ENCODE measurements at places on chromosomes 13 and 19.

GRCh38 chr19:18717601-18718000, 34.1 kb downstream of the CRTC1 start:
- no peak for DNase-seq

GRCh38 chr13:31201341-31202031, 1.7 kb downstream of the B3GLCT start:
- no peak for DNase-seq

GRCh38 chr13:97124206-97124605, 97.9 kb upstream of the MBNL2 start:
- no peak for DNase-seq

GRCh38 chr19:13978351-13979243, 26.3 kb downstream of the DCAF15 start:
- peak; percentile 76 for DNase-seq

DNA sequence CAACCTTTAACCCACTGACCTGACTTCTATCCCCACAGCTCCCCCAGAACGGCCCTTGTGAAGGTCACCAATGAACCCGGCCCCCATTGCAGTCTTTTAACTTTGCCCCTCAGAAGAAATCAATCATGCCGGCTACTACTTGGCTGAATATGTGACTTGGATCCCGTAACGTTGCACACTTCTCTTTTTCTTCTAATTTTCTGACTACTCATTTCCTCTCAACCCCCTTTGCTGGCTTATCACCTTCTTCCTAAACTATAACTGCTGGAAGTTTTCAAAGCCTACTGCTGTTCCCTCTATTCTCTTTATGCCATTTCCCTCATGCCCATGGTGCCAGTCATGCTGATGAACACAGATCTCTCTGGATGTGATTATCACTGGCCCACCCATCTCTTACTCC, 367.6 kb downstream of the DNAJC15 start:
- peak; percentile 43 for DNase-seq

DNA sequence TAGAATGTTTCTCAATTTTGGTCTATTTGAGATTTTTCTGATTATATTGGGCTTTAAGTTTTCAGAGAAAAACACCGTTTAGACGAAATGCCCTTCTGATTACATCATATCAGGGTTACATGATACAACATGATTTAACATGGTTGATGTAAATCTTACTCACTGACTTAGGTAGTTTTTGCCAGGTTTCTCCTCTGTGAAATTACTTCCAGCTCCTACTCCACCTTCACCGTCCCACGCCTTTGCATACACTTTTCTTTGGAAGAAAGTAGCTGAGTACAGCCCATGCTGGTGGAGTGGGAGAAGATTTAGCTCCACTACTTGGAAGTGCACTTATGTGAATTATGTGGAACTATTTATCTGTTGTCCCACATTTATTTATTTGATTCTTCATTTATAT, 433.2 kb upstream of the KLHL1 start:
- no peak for DNase-seq

DNA sequence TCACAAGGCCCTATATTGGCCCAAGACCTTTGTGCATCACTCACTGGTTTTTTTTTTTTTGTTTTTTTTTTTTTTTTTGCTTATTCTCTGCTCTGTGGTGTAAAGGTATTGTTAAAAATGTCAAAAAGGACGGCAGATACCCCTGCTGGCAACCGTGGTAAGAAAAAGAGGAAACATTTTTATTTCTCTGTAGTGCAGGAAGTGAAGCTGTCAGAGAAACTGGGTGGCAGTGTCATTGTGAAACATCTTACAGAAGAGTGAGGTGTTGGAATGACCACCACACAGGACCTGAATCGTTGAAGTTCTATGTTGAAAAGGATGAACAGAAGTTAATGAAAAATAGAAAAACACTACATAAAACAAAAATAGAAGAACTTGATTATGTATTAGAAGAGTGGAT, 346.4 kb downstream of the FGF9 start:
- DNase-seq, result peak; percentile 81
